Hematopoietic multipotent progenitor cell treated with erythropoietin and hydrocortisone succinate and interleukin-3 and kit ligand, for 4 days (in vitro differentiated cells): ENCODE measurements at places on chromosomes 1 and 21.
A peak's percentile ranks its signal among the peaks of the same experiment; 100 is the strongest.

DNA sequence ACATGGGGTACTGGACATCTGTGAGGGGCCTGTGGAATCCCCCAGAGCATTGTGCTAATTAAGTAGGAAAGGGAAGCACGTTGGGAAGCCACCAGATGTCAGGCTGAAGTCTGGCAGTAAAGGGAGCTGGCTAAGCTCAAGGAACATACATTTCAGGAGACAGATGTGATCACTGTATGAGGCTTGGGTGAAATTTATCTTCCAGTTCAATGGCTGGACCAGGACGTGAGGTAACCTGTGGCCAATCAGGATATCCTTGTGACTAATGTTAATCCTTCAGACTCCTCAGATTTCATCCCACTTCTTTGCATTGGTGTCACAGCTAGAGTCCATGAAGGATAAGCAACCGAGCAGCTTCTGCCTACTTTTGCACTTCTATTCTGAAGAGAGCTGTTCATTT, 110.2 kb upstream of the APP start:
- no peak for DNase-seq

DNA sequence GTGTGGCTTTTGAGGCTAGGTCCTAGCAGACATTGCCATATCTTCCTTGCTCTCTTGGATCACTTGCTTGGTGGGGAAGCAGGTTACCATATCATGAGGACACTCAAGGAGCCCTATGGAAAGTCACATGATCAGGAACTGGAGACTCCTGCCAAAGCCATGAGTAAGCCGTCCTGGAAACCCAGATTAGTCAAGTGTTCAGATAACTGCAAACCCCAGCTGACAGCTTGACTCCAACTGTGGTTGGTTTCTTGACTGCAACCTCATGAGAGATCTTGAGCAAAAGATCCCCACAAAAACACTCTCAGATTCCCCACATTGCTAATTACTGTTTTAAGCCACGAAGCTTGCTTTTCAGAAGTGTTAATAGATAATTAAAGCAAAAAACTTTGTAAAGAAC, 58.6 kb downstream of the CACNA1E start:
- DNase-seq = no peak

- DNase-seq = no peak
Observed at GRCh38 chr1:176944606-176945005, 219.9 kb downstream of the ASTN1 start.

DNA sequence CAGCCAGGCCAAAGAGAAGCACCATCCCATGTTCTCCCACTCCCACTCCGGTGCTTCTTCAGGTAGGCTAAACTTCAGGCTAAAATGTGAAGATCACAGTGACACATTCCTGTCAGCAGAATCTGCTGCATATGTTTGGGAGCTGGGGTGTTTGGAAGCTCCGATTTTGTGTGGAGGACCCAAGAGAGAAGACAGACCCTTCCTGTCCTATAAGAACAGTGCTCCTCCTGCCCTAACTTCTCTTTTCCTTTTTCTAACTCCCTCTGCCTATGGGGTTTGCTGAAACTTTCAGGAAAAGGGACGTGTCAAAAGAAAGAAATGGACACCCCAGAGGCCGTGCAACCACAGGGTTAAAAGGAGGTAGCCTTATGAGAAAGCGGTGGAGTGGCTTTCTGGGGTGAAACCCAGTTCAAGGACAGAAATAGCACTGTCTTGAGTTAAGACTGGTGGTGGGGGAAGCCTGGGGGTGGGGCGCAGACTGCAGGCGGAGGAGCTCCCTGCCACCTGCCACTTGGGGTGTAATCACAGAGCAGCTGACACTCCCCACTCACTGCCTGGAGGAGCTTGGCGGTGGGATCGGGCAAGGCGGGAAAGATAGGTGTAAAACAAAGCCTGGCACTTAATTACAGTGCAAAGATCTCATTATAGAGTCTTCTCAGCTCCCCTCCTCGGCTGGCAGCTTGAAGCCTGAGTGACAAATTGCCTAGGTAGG, 645 bp upstream of the TLR5 start:
- peak; percentile 20 for DNase-seq

GRCh38 chr21:42840411-42841155, 38.8 kb downstream of the WDR4 start:
- DNase-seq = no peak

DNA sequence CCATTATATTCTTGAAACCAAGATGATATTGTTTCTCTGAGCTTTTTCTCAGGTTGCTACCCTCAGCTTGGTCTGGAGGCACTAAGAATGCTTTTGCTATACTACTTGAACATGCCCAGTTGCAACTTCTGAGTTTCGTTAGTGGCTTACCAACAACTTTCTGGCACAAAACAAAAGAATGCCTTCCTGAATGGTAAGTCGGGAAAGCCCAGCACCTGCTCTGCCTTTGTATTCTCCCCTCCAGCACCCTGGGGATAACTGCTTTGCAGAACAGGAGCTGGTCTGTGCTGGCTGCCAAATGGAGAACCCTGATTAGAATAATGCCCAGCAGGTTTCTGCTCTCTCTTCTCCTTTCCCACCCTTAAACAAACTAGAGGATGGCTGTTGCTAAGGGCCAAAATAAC, 149.3 kb downstream of the TGFB2 start:
- DNase-seq = no peak

GRCh38 chr1:64474665-64475439, 4.9 kb downstream of the CACHD1 start:
- peak; percentile 45 for DNase-seq

- no peak for DNase-seq
Observed at GRCh38 chr1:84855691-84856630, 37.0 kb downstream of the LPAR3 start.

GRCh38 chr1:208917723-208918122, 665.8 kb upstream of the CAMK1G start:
- no peak for DNase-seq

DNA sequence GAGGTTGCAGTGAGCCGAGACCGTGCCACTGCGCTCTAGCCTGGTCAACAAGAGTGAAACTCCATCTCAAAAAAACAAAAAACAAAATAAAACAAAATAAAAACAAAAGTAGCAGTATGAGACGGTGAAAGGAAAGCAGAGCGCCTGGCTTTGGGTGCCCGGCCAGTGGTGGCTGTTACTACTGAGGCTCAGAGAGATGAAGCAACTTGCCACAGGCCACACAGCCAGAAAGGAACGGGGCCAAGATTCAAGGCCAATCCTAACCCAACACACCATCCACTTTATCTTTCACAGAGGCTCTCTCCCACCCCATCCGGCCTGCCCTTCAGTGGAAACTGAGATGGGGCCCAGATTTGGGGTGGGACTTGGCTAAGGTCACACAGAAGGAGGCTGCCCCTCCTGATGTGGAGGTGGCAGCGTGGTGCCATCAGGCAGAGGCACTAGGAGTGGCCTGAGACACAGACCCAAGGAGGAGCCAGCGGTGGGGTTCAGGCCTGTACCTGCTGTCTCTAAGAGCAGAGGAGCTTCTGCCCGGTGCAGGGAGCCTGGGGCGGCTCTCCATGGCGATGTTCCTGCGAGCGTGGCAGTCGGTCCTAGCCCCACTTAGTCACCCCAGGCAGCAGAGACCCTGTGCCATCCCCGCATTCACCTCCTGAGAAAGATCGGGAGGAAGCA, 33.2 kb downstream of the LDLRAP1 start:
- no peak for DNase-seq

GRCh38 chr1:3886691-3887090, 13.4 kb downstream of the C1orf174 start:
- DNase-seq = no peak

DNA sequence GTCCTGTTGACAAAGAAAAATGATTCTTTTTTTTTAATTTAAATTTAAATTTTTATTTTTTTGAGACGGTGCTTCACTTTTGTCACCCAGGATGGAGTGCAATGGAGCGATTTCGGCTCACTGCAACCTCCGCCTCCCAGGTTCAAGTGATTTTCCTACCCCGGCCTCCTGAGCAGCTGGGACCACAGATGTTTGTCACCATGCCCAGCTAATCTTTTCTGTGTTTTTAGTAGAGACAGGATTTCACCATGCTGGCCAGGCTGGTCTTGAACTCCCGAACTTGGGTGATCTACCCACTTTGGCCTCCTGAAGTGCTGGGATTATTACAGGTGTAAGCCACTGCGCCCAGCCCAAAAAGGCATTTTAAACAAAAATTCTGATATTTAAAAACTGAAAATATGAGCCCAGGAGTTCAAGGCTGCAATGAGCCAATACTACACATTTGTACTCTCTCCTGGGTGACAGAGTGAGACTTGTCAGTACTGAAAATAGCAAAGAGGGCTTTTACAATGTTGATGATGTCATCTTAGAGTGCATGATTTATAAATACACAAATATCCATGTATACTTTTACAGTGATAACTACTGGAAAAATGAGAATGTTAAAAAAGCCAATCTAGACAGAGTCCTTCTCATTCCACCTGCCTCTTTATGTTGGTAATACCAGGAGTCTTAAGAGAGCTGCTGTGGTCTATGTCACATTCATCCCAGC, 56.0 kb upstream of the STUM start:
- DNase-seq = no peak

DNA sequence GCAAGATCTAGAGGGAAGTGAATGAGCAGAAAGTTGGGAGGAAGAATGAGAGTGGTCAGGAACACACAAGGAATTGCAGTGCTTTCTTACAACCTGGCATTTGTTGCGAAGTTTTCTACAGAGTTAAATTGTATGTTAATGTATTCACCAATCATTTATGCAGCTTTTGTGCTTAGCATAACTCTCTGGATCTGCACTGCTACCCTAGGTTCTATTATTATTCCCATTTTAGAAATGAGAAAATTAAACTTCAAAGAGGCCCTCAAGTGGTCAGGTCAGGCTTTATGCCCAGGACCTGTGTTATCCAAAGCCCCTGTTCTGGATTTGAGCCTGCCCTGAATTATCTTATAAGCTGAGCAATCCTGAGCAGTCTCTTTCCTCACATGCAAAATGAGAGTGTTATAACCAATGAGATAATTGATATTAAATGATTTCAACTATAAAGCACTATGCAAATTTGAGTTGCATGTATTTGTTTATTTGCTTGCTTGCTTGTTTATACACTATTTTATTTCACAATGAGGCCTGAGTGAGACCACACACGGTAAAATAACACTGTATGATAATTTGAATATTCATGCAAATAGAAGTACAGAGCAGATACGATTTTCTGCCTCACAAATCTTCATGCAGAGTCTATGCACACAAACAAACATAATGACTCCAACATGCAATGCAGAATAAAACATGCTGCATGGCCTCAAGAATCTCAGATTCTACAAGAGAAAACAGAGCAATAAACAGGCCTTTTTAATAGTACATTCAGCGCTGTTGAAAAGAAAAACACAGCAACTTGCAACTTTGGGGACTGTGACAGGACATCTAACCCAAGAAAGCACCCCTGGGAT, 323.0 kb downstream of the PLPP3 start:
- DNase-seq = no peak

- no peak for DNase-seq
Observed at GRCh38 chr1:89955311-89956205, 39.4 kb upstream of the ZNF326 start.

- DNase-seq = peak; percentile 0
Observed at GRCh38 chr1:188070848-188071247, 1242.1 kb downstream of the PLA2G4A start.

GRCh38 chr1:12621346-12622335, 3.6 kb upstream of the DHRS3 start:
- DNase-seq = no peak

- DNase-seq = no peak
Observed at GRCh38 chr1:214615871-214616270, 12.9 kb downstream of the CENPF start.

DNA sequence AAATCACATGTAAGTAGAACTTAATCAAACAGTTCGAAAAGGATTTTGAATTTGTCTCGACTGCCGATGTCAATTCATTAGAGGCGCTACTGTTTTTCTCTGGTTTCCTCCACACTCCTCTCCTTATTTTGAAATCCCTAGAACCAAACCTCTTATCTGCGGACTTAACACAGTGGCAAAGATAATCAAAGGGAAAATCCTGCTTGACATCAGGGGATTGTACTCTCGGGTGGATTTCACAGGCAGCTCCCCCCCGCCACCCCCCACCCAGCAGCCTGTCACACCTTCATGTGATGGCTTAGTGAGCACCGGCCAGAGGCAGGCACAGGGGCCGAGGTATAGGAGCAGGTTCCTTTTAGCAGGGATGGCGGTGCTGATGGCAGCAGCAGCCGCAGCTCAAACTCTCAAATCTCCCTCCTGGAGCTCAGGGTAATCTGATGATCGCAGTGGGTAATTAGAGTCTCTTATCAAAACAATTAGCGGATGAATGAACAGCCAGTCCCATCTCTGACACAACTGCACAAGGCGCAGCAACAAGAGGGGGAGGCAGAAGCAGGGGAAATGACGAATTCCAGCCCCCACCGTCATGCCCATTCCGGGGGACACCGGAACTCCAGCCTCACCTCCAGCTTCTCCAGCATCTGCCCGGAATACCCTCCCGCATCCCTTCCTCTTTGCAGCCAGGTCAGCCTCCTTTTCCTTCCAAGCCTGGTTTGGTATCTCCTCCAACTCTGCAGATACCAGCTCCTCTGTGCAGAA, 80.3 kb downstream of the SSBP3 start:
- DNase-seq = no peak

DNA sequence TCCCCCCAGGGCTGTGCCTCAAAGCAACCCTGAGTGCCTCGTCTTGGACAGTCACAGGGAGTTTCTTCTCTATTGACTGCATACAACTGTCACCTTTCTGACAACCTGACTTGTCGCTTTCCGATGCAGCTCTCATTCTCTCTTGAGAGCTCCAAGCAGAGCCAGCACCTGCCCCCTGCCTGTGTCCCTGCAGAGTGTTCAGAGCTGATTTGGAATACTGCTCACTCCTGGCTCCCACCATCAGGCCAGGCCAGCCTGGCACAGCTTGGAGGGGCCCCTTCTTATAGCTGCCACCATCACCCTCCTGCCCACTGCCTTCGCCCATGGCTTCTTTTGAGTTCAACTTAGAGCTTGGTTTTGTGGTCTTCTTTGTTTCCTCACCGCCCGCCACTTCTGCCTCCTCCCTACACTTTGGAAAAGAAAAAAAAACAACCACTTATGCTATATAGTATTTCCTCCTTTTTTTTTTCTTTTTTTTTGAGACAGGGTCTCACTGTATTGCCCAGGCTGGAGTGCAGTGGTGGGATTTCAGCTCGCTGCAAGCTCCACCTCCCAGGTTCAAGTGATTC, 12.3 kb downstream of the NCF2 start:
- DNase-seq = peak; percentile 65

DNA sequence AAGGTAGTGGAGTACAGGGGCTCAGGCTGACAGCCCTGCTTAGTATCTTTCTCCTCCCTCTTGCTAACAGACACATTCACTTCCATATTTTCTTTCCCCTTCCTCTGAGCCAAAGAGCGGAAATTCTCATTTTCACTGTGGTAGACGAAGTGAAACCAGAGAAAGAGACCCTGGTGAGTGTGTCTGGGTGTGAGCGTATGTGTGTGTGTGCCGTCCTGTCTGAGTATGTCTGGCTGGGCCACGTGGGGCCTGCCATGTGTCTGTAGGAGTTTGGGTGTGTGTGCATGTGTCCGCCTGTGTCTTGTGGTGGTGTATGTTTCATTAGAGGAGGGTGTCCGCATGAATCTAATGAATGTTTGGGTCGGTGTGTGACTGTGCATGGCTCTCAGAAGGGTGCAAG, 1.7 kb downstream of the COL8A2 start:
- peak; percentile 44 for DNase-seq
